Astrocyte of the spinal cord (primary cell): ENCODE measurements at places on chromosomes 2 and 18.
A peak's percentile ranks its signal among the peaks of the same experiment; 100 is the strongest.

DNA sequence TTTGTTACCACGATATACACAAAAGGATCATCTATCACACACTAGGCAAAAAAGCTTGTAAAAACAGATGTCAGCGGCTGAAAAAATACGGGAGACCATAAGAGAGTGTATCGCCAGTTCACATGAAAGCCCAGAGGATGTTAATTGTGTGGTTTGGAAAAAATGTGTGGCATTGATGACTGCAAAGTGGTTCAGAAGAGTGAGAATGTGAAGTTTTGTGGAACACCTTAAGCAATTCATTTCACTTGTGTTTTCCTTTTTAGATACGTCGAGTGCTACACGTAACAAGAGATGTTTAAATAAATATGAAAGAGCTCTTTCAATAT, 61.7 kb upstream of the DAPL1 start:
- DNase-seq: peak; percentile 37

- no peak for DNase-seq
These were observed 59.4 kb upstream of the SH3RF3 start for GRCh38 chr2:109069331-109070194.

DNA sequence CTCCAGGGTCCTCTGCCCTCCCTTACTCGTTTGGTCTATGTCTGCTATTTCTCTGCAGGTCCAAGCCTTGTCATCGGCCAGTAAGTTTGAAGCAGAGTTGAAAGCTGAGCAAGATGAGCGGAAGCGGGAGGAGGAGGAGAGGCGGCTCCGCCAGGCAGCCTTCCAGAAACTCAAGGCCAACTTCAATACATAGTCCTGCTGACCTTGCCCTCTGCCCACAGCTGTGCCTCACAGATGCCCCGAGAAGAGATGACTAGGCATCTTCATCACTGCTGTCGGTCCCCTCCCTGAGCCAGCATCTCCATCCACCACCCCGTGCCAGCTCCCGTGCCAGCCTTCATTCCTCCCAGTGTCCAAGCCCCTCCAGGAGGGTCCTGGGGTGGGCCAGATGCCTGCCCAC, 15.6 kb upstream of the GIGYF2 start:
- DNase-seq: no peak

GRCh38 chr18:46224181-46224775, 120.1 kb downstream of the HAUS1 start:
- no peak for DNase-seq

DNA sequence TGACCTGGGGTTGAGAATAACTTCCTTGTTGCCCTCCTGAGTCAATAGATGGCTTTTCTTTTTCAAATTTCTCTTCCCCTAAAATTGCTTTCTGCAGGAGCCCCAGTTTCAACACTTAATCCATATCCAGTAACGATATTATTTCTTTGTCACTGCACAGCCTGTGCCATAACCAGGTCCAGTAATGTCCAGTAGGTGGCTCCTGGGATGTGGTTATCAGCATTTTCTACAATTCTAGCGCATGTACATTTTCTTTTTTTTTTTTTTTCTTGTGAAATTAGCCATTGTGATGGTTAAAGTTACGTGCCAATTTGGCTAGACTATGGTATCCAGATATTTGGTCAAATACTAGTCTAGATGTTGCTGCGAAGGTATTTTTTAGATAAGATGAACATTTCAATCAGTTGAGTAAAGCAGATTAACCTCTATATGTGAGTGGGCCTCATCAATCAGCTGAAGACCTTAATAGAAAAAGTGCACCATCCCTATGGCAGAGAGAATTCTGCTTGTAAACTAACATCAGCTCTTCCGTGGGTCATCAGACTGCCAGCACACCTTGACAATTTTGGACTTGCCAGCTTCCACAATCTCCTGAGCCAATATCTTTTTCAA, 72.9 kb upstream of the SCG2 start:
- DNase-seq: peak; percentile 51

GRCh38 chr2:219281588-219281987, 2.4 kb downstream of the DNAJB2 start:
- DNase-seq: no peak

GRCh38 chr2:105439141-105439540, 40.3 kb upstream of the FHL2 start:
- DNase-seq: no peak

GRCh38 chr2:233940376-233941276, 23.5 kb downstream of the TRPM8 start:
- DNase-seq: no peak
